ENCODE measurements at places on chromosomes 6 and 20.

DNA sequence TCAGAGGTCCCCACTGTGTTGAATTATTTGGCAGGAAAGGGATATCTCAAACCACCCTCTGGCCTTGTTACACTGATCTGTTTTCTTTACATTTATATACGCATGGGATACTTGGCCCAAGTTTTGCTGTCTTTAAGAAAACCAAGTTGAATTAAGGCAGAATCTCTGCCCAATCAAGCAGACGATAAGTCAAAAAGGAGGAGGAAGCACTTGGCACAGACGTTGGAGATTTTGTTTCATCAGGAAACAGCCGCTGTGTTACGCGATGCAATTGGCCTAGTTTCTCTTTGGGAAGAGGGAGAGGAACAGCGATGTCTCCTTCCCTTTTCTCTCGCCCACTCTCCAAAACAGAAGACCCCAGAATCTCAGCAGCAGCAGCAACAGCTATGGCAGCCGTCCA lies 20.2 kb upstream of the NAA20 start:
- no peak for DNase-seq

- DNase-seq = no peak
Measured at GRCh38 chr6:40552941-40553340, 34.2 kb downstream of the LRFN2 start.

DNA sequence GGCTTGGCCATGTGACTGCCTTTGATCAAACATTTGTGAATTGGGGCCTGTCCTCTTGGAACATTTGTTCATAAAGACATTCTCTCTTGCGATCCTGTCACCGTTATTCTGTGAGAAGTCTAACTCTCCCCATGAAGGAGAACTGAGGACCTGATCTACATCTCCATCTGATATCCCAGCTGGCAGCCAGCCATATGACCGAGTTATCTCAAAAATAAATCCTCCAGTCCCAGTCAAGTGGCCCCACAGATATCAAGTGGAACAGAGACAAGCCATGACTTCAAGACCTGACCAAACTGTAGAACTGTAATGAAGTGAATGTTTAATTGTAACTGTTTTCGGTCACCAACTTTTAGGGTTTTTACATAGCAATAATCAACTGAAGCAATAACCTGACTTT lies 25.7 kb downstream of the SNX3 start:
- no peak for DNase-seq

DNA sequence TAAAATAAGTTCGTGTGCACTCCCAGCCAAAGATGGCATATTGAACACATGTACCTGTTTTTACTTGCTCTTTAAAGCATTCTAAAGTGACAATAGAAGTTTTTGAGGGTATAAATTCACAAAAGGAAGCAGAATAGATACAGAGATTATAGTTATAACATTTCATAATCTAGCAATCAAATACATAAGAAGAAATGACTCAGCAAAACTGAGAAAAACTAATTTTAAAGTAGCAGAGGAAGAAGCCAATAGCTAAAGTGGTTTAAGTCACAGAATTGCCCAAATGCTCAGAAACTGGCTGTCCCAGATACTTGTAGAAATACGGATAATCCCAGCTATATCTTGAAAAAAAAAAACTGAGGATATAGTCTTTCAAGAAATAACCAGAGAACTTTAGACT lies 49.2 kb upstream of the TBC1D32 start:
- no peak for DNase-seq

- DNase-seq = no peak
Measured at GRCh38 chr20:23436681-23437080, 2.8 kb upstream of the CSTL1 start.

DNA sequence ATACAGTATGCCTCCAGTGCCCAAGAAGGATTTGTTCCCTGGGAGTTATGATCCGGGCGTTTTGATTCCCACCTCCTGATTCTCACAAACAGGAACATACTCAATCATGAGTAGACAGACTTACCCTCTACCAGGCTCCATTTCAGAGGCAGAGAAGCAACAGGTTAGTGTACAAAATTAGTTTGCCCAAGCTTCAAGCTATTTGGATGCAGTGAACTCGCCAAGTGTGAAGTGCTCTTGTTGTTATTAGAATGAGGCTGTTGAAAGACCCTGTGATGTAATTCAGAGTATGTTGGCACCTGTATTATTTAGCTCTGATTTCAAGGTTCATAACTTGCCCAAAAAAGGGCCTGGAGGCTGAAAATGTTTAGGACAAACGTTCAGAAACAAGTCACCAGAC lies 247.0 kb downstream of the PHACTR1 start:
- DNase-seq = no peak

GRCh38 chr20:363319-364078 lies 16.6 kb downstream of the NRSN2 start:
- no peak for DNase-seq

DNA sequence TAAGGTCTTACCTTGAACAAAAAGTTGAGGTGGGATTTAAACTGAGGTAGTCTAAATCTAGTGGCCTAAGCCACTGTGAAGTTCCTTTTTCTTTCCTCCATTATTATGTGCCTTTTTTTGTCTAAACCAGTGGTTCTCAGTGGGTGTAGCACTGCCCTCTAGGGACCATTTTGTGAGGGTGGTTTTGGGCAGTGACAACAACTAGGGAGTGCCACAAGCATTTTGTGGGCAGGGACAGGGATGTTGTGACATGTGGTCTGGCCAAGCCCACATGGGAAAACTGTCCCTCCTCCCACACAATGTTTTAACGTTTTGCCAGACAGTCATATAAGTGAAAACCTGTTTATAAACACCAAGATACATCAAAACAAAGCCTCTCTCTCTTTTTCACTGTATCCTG lies 899.4 kb upstream of the FLRT3 start:
- DNase-seq = no peak

GRCh38 chr6:137685798-137686375 lies 181.2 kb upstream of the TNFAIP3 start:
- DNase-seq = no peak

DNA sequence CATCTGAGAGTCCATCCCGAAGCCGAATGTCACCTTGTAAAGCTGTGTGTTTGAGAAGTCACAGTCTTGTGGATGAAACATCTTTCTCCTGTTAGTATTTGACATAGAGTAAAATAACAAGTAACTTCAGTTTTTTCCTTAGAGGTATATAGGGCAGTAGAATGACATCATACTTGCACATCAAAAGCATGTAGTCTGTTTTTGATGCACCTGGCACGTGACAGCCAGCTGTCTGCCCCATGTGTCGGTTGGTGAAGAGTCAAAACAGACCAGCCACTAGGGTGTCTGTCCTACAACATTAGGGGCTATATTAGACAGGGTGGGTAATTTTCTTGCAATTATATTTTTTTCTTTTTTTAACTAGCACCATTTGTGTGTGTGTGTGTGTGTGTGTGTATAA lies 70.2 kb downstream of the SNX9 start:
- DNase-seq = peak; percentile 36

Data from CD4-positive, alpha-beta T cell treated with Interleukin-4 for 4 hours (primary cell).